ENCODE measurements at places on chromosomes 1 and 21. TPM values are rescaled to one million over a fixed set of nuclear protein-coding genes. Genes with fewer than 3 reads are reported as not detected.

The GJA8 gene
- total RNA-seq: not detected

The P3H1 gene
- total RNA-seq: 10.5 TPM

The MAN1C1 gene
- total RNA-seq: 4.5 TPM

The PADI4 gene
- not detected for total RNA-seq

The IVL gene
- total RNA-seq: not detected

The KMO gene
- 2.5 TPM for total RNA-seq

The CFHR4 gene
- total RNA-seq: not detected

The PTPN22 gene
- total RNA-seq: 28.1 TPM

The ETV3L gene
- total RNA-seq: not detected

The FMO3 gene
- 1.9 TPM for total RNA-seq

The SLC26A9 gene
- total RNA-seq: not detected

The ANGPTL1 gene
- 29.2 TPM for total RNA-seq

The ZNF670 gene
- 4.6 TPM for total RNA-seq

DNA sequence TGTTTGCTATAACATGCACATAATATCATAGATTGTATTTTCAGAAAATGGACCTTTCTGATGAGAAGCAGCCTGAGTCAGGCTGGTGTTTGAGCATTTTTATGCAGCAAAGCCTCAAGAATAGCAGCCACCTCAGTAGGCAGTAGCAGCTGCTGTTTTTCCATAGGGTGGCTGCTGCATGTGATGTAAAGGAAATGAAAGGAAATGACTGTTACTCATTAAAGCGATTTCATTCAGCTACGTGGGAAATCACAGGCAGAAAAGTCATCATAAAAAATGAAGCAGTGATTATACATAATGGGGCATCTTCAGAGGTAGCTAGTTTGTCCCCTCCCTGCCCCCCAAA, 110.4 kb downstream of the PATJ start:
- no peak for DNase-seq

DNA sequence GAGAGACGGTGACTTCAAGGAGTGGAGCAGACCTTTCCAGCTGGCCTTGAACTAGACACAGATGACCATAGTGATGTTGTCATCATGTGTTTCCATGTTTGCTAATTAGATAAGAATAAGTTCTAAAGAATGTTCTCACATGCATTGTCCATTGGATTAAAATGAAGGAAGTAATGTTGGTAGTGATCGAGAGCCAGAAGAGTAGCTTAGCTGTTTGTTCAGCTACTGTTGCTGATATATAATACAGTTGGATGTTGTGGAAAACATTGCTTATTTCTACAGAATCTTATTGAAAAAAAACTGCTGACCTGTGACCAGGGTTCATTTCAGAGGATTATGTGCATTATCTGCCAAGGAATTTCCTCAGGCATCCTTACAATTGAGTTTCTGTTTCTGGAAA, 249.1 kb upstream of the POGK start:
- DNase-seq: no peak

DNA sequence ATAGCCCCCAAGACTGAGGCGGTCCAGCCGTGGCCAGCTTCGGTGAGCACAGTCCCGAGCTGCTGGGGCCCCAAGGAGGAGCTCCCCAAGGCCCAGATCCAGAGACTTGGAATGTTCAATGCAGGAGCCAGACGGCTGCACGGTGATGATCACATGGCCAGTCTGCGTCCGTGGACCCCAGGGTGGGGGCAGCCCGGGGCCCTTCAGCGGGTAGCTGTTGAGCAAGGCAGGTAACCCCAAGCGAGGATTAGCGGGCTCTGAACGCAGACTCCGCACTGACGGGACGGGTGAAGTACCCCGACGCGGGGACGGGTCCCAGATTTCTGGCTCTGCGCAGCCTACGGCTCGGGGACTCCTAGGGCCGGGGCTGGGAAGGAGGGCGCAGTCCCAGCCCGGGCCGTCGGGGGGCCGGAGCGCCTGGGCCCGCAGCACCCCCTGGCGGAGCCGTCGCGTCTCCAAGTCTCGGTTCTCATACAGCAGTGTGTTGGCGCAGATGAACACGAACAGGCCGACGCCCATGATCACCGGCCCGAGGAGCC, 2.7 kb downstream of the TMEM200B start:
- DNase-seq: peak; percentile 61

DNA sequence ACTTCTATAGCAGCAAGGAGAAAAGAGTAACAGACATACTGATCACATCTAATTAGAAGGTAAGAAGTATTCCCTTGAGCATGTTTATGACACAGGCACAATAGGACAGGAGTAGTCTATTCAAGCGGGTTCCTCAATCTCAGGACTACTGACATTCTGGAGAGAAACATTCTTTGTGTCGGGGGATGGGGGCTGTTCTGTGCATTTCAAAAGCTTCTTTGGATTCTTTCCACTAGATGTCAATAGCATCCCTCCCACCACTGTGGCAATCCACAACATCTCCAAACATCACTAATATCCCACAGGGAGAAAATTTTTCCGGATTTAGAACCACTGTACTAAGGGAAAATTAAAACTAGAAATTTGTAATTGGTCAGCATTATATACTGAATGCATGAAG, 56.9 kb downstream of the ADAMTS5 start:
- DNase-seq: no peak

- no peak for DNase-seq
Observed at GRCh38 chr1:197399755-197400521, 131.9 kb downstream of the CRB1 start.

- no peak for DNase-seq
Observed at GRCh38 chr1:77534456-77534855, 148.0 kb downstream of the ZZZ3 start.

DNA sequence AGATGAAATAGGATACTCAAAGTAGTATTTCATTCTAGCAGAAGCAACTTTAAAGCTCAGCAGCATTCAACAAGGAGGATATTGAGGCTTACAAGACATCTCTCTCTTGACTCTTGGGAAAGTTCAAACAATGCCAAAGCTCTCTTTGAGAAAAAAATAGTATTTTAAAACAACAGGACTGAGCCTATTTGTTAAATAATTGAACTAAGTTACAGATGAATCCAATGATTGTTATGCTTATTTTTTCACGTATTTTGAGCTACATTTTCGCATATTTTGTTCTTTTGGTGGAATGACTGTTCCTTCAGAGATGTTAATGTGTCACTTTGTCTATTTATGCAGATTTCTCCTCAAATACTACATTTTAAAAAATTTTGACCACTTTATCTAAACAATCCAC, 200.7 kb downstream of the KCTD3 start:
- no peak for DNase-seq

DNA sequence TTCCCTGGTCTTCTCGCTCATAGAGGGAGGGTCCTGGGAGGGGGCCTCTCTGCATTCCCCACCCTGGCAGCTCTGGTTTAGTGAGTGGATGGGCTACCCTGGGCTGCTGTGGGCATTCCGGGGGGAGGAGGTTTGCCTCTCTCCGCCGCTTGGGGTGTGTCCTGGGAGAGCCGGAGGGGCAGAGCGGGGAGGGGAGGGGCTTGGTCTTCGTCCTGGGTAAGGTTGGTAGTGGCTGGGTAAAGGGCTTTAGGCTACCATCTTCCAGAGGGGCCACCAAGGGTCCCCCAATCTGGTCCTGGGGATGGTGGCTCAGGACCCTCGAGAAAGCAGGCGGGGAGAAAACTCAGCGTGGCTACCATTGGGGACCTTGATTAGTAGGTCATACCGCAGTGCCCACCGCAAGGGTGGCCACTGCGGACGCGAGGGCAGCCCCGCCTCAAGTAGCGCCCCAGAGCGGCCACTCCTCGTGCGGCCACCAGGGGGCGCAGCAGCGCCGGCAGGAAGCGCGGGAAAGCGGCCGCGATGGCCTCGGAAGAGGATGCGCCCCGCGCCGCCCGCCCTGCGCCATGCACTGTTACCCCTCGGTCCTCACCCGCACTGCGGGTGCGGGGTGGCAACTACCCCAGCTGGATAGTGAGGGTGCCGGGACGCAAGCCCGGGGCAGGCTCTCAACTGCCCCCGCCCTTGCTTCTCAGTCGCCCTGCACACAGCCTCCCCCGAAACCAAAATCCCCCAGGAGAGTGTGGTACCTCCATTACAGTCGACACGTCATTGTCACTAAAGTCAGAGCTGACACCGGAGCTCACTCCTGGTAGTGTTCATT, 44.1 kb upstream of the SLC25A33 start:
- peak; percentile 58 for DNase-seq

DNA sequence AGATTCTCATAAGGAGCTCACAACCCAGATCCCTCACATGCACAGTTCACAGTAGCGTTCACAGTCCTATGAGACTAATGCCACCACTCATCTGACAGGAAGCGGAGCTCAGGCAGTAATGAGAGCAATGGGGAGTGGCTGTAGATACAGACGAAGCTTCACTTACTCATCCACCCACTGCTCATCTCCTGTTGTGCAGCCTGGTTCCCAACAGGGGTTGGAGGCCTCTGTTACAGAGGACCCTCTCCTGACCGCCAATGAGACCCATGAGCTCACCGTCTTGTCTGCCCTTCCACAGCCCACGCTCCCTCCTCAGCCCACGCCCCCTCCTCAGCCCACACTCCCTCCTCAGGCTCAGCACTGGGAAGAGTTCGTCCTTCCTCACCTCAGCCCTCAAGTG, 39.6 kb downstream of the RSPH1 start:
- DNase-seq: peak; percentile 51

- DNase-seq: no peak
Observed at GRCh38 chr21:42374864-42375499, 8.6 kb upstream of the TFF1 start.

- DNase-seq: no peak
Observed at GRCh38 chr1:182348961-182349747, 42.4 kb downstream of the GLUL start.

GRCh38 chr1:12566484-12567287, 51.3 kb downstream of the DHRS3 start:
- no peak for DNase-seq

DNA sequence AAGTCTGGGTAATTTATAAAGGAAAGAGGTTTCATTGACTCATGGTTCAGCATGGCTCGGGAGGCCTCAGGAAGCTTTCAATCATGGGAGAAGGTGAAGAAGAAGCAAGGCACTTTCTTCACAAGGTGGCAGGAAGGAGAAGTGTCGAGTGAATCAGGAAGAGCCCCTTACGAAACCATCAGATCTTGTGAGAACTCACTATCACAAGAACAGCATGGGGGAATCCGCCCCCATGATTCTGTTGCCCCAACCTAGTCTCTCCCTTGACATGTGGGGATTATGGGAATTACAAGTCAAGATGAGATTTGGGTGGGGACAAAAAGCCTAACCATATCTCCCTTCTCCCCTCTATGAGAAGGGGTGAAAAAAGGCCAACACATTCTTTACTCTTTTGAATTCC, 11.2 kb upstream of the IVNS1ABP start:
- DNase-seq: no peak

DNA sequence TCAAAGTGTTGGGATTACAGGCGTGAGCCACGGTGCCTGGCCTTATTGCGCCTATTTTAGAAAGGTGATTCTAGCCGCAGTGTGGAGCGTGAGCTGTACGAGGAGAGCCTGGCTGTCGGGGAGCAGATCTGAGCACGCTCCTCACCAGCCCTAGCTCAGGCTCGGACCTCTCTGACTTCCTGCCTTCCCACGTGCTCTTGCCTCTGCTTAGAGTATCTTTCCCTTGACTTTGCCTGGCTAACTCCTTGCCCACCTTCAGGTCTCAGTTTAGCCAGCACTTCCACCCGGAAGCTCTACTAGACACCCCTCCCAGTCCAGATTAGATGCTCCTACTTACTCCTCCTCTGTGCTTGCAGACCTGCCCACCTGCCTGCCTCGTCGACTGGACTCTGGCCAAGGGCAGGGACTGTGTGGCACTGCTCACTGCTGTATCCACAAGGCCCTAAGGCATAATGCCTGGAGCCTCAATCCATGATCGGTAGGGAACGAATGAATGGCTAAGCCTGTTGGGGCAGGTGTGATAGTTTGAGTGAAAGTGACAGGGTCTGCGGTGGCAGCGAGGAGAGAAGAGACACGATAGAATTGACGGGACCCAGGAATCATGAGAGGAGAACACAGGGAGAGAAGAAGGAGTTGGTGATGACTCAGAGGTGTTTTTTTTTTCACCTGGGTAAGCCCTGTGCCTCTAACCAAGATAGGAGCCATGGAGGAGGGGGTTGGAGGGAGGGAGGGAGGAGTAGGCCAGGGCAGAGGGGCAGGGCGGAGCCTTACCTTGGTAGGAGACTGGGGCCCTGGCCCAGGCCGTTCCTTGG, 28.1 kb upstream of the WASF2 start:
- DNase-seq: peak; percentile 90

DNA sequence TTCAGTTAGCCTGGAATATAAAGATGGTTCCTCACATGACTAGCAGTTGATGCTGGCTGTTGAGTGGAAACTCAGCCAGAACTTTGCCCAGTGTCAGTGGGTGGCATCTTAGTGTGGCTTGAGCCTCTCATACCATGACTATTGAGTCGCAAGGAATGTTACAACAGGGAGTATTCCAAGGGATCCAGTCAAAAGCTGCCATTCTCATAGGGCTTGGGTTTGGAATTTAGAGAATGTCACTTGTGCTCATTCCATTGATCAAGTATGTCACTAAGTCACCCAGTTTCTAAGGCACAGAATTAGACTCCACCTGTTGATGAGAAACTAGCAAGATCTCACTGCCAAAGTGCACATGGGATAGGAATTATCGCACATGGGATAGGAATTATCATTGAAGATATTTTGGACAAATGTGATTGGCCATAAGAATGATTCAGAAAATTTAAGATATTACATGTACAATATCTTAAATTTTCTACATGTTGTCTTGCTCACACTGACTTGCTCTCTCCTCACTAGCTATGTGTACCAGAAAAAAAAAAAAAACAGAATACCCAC, 1290.7 kb upstream of the ADGRL2 start:
- DNase-seq: no peak

Measured in transverse colon (tissue), 4 donors.